Stimulated activated CD8-positive, alpha-beta memory T cell treated with anti-CD3 and anti-CD28 coated beads, Interleukin-7, amount 100 ng/mL, for 1 hour (primary cell): ENCODE measurements at places on chromosomes 12 and 14.

DNA sequence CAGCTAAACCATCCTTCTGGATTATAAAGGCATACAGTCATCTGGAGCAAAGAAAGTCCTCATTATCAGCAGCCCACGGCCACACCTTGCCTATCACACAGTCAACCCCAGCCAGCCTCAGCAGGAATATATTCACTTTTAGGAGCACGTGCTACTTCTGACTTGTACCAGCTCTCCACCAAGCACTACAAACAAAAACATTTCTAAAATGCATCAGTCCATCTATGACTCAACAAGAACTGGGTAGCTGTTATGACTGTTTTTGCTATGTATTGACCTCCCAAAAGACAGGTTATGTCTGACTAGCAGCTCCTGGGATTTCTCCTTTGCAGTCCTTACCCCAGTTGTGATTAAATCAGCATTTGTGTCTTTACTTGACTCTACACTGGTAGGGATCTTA, 31.2 kb downstream of the NUAK1 start:
- DNase-seq = no peak

GRCh38 chr12:79673354-79673753, 17.4 kb downstream of the PAWR start:
- no peak for DNase-seq

DNA sequence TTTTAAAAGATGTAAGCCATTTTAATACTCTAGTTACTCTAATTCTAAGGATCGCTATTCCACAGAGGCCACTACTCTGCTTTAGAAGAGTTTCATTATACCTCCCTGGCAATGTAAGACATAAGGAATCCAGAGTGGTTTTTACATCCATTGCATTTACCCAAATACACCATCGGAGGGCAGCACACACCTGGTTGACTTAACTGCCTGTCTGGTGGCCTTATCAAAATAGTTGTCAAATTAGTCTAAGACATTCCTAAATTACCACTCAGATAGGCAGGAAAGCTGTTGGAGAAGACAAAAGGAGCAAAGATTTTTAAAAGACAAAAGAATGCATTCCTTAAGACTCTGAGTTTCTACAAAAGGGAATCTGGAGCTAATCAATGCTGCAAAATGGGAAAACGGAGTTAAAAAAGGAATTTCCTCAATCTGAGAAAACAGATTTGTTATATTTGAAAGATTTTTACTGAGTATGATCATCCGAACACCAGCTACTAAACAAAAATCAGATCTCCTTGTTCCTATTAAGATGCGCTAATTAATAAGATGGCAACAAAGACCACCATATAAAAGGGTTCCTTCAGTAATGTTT, 33.8 kb upstream of the FGD4 start:
- no peak for DNase-seq

DNA sequence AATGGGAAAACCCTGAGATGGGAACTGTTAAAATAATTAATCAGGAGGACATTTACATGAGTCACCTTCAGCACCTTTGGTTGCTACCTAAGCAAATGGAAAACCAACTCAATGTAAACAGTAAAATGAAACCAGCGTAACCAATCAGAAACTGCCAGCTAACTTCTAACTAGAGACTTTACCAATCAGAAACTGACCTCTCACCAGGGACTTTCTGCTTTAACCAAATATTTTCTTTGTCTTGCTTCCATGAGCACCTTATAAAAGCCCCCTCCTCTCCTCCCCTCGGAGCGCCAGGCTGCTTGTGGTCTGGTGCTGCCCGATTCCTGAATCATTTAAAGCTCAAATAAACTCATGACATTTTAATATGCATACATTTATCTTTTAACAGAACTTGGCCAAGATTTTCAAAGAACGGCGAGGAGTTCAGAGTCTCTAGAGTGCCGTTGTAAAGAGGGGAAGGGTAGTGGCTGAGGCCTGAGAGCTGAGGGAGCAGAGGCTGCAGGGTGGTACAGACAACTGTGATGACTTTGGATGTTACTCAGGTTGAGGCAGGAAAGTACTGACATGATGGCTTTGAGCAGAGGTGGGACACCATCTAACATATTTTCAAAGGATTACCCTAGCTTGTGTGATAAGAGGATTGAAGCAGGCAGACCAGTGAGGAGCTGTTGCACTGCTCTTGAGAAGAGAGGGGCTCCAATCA, 183.6 kb downstream of the CRADD start:
- no peak for DNase-seq

- DNase-seq = no peak
Observed at GRCh38 chr12:132543298-132544079, 53.5 kb downstream of the FBRSL1 start.

GRCh38 chr12:113043240-113043639, 13.3 kb upstream of the DTX1 start:
- DNase-seq = no peak

- no peak for DNase-seq
Observed at GRCh38 chr12:2016862-2017545, 12.7 kb upstream of the DCP1B start.

- DNase-seq = no peak
Observed at GRCh38 chr12:87439990-87440827, 589.0 kb downstream of the C12orf50 start.

DNA sequence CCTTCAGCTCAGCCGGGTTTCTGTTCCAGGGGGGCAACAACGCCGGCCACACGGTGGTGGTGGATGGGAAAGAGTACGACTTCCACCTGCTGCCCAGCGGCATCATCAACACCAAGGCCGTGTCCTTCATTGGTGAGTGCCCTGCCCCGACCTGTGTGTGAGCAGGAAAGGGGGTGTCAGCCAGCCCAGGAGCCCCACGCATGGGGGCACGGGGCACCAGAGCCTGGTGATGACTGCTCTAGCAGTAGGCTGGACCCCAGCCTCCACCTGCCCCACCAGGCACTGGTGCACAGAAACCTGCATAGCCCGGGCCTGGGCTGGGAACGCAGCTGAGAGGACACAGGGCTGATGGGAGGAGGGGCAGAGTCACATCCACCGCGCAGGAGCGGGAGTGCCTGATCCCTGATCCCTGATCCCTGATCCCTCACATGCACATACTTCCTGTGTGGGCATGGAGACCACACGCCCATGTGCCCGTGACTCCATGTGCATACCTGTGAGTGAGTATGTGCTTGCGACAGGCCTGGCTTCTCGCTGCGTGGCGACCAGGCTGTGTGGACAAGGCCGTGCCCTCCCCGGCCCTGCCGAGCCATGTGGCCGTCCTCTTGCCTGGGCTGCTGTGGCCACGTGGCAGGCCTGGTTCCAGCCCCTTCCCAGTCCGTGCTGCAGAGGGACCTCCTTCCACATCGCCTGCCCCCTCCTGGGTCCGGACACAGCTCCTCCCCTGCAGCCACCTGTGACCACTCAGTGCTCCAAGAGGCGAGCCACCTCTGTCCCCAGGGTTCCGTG, 11.2 kb downstream of the ADSS1 start:
- DNase-seq = no peak

DNA sequence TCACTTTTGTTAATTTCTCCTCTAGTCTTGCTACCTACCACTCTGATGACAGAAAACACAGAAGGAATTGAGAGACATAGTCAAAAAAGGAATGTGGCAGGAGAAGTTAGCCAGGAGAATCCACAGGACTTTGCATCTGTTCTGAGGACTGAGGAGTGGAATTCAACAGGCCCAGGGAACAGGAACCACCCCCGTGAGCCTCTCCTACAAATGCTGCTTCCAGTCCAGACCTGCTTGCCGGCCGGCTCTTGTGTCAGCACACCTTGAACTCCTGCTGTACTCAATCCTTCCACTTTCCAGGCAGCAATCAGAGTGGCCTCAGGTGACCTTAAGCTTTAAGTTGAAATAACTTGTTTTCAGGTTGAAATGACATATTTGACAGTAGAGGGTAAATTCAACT, 903.1 kb downstream of the BCL11B start:
- no peak for DNase-seq

- DNase-seq = no peak
Observed at GRCh38 chr12:72236071-72236705, 36.0 kb upstream of the TRHDE start.

GRCh38 chr14:25150401-25150800, 100.5 kb upstream of the STXBP6 start:
- DNase-seq = no peak

DNA sequence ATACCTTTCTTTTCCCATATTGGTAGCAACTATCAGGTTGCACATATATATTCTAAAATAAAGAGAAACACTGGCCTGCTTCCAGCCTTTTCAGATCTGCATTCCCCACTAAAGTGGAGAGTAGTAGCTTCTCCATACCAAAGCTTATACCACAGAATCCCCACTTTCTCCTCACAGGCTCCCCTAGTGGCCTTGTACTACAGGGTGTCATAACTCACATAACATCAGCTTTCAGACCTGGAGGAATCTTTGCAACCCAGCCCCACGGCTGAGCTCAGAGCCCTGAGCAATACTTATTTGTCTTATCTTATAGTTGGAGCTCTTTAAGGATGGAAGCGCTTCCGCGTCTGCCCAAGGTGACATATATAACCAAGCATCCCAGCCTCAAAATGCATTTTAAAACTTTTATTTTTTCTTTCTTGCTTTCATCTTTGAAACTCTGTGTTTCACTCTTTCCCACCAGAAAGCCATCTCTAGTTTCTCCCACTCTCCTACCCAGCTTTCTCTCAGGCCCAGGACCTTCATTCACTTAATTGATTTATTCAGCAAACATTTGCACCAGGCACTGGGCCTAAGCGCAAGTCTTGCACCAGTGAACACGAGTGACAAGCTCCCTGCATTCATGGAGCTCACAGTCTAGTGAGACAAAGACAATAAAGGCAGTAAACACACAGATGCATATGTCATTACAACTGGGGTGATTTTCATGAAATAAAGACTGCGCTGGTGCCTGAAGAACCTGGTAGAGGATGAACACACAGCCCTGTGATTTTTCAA, 254.7 kb downstream of the IPO8 start:
- DNase-seq = no peak

DNA sequence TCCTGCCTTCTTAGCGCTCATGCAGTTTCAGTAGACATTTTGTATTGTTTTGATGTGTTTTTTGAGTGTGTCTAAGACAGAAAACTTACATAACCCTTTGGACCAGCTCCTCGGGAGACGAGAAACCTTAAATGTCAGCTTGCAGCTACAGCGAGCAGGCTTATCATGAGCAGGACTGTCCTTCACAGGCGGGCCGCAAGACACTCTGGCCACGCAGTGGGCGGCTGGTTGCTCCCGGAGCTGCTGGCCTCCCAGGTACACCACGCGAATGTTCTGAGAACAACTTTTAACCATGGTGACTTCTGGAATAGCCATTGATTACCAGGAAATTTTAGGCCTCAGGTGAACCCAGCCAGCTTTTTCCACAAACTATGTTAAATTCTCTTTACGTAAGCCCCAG, 164.1 kb upstream of the DIO3 start:
- DNase-seq = no peak

GRCh38 chr12:66047411-66048021, 83.0 kb downstream of the LLPH start:
- DNase-seq = no peak

DNA sequence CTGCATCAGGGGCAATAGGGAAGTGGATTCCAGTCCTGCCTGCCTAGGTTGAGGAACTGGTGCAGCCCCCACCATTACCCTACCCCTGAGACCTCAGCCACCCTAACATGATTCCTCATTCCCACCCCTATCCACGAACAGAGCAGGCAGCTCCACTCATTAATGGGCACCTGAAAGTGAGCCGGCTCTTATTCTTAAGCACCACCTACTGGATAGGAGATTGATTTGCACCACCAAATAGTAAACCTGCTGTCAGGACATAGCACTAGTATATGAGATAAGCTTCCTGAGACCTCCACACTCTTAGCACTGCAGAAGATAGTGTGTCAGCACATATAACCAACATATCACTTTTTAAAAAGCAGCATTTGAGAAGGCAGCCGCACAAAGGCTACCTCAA, 573.2 kb downstream of the SOX5 start:
- no peak for DNase-seq

GRCh38 chr14:83416476-83416875, 1882.8 kb upstream of the SEL1L start:
- no peak for DNase-seq

GRCh38 chr14:73713803-73714655, at the start of gene PNMA1:
TSS of gene PNMA1 (minus strand) at chr14:73714384. CDS start at chr14:73713639, 745 bp downstream.
- peak; percentile 75 for DNase-seq

DNA sequence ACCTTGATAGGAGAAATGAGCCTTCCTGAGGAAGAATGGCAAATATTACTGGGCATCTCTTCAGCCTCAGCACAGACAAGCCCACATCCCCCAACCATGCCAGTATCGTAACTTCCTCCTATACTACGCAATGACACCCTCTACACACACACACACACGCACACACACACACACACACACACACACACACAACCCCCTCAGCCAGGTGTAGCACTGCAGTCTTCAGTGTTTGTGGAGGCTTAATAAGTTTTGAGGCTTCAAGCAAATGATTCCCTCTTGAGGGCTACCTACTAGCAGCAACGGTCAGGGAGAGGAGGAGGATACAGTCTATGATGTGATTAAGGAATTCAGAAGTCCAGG, 1.6 kb downstream of the DGKA start:
- DNase-seq = no peak

- no peak for DNase-seq
Observed at GRCh38 chr12:58988643-58989344, 68.5 kb upstream of the LRIG3 start.

DNA sequence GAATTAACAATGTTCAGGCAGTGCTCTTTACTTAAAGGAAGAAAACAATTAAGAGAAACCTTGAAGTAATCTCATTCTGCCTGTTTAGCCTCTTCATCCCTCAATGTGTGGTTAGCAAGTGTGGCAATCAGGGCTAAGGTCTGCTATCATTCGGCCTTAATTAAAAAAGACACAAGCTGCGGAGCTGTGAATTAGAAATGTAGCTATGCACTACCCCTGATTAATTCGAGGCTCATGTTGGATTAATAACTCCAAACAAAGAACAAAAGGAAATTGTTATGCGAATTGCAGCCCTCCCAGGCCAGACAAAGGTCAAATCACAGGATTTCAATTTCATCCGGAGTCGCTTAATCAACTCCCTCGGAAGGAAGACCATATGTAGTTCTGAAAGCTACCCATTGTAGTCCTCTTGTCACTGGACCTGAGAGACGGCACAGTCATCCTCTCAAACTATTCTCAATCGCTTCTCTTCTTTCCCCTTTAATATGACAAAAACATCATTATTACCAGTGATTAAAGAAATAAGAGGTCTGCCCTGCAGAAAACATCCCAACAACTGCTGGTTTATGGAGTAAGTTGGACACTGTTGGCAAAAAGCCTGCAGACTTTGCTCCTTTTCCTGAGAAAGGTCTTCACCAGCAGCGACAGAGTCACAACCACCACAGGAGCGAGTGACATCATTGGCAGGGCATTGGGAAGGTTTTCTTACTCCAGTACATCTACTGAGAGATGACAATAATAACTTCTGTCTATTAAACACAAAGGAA, 71.1 kb upstream of the SOX5 start:
- DNase-seq = no peak
